NCI-H82 (cell line): ENCODE measurements at places on chromosomes 5 and 9.

- no peak for DNase-seq
Observed at GRCh38 chr9:13879981-13880380, 434.0 kb downstream of the NFIB start.

GRCh38 chr9:89941875-89942274 lies 337.1 kb downstream of the GADD45G start:
- peak; percentile 94 for DNase-seq

- DNase-seq = peak; percentile 58
Observed at GRCh38 chr5:14174230-14174636, 31.1 kb downstream of the TRIO start.

DNA sequence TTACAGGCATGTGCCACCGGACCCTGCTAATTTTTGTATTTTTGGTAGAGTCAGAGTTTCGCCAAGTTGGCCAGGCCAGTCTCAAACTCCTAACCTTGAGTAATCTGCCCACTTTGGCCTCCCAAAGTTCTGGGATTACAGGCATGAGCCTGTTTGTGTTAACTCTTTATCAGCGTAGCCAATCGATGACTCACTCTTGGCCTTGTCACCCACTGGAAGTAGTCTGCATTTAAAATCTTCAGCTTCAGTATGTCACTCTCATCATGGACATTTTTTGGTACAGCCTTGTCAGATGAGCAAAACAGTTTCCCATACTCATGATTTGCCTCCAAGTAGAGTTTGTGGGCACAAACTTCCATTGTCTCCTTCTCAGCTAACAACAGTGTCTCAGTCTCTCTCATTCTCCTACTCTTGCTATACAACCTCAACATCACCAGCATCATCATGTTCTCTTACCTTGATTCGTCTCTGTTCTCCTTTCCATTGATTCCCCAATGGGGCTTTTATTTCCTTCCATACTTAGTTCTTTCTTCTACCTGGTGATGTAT lies 22.5 kb downstream of the MUSK start:
- DNase-seq = no peak

DNA sequence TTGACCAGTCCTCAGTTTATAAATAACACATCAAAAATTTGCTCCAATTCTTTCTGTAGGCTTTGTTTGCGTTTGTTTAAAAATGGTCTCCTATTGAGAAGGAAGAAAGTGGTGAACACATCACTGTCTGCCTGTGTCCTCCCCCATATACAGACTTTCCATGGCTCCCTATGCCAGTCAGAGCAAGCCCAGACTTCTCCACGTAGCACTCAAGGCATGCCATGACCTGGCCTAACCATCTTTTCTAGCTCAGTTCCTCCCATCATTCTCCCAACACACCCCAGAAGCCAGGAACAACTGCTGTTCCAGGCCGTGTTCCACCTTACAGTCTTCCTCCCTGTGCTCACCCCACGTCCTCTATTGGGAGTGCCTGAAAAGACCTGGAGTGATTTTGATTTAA lies 129.6 kb upstream of the ZNF618 start:
- no peak for DNase-seq

GRCh38 chr5:170631466-170632195 lies 127.8 kb downstream of the KCNIP1 start:
- DNase-seq = peak; percentile 24

DNA sequence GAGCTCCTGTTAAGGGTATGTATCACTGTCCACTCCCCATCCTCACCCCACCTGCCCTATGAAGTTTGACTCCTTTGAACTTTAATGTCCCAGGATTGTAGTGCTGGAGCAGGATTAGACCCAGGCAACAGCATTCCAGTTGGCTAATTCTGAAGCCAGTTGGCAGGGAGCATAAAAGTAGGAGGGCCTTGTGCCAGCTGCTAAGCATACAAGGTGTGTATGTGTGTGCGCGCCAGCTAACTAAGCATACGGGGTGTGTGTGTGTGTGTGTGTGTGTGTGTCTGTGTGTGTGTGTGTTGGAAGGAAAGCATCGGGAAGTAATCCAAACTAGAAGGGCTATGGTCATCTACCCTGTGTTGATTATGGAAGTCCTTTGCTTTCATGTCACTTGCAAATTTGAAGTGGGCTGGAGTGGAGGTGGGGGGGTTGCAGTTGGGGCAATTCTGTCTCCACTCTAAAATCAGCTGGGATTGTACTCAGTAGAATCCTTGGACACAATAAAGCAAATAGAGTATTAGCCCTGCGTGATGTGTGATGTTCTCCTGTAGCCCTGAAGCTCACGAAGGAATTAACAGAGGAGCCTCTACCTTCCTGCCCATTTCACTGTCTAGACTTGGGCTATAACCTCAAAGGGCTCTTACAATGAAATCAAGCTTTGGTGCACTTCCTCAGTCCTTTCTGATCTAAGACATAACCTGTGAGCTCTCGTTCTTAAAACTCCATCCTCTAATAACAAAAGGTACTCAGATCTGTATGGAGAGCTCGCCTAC lies 26.9 kb downstream of the HMGCR start:
- DNase-seq = peak; percentile 23

GRCh38 chr9:114743446-114743845 lies 61.5 kb upstream of the TEX48 start:
- DNase-seq = no peak

GRCh38 chr5:132012371-132013005 lies 1.0 kb upstream of the ACSL6 start:
- no peak for DNase-seq

GRCh38 chr5:62326302-62326701 lies 20.3 kb downstream of the KIF2A start:
- DNase-seq = no peak

DNA sequence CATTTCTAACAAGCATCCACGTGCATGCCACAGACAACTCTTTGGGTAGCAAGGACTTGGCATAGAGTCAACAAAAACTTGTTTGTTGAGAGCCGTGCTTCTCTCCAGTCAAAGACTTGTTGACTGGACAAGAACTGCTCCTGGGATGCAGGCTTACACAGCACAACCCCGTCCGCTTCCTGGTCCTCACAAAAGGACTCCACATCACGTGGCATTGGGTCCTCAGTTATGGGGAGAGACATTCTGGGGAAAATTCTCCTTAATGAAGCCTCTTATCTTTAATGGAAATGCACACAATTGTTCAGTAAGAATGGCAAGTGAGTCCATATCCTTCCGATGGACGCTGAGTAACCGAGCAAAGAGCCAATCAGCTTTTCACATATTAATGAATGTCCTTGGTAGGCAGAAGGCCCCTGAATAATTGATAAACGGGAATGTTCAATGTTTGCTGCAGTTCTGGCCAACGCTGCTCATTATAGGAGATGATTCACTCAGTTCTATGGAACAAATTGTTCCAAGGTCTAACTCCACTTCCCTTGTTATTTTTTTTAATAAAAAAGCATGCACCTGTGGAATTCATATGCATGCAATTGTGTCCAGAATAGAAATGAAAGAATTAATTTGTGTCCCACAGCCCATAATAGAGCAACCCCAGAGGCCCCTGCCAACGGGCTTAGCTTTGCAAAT lies 97.0 kb upstream of the ZNF366 start:
- DNase-seq = no peak

DNA sequence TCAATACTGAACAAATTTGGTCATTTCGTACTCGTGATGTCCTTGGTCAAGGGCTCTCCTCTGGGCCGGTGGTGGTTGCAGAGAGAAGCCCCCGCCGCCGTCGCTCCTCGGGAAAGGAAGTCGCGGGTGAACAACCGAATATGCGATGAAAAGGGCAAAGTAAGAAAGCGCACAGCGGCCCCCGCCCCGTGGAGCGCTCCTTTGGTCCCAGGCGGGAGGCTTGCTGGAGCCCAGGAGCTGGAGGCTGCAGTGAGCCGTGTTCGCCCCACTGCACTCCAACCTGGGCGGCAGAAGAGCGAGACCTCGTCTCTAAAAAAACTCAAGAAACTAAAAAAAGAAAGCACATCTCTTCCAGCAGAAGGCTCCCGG lies 108.4 kb upstream of the LARP1 start:
- DNase-seq = no peak

DNA sequence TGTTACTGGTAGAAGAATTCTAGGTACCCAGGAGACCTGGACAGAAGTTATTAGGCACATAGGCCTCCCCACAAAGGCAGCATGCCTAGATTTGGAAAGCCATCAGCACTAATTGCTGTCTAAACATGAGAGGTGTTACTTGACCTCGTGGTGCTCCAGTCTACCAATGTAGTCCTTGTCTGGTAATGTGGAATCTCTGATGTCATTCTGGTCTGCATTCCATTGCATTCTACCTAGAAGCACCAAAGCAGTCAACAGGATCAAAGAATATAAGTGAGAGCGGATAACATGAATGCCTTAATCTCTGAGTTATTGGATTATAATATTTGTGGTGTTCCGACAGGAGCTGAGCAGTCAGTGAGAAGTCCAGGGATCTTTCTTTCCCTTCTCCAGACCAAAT lies 175.2 kb downstream of the PSAT1 start:
- peak; percentile 31 for DNase-seq

GRCh38 chr5:102545175-102545574 lies 46.4 kb upstream of the SLCO6A1 start:
- peak; percentile 69 for DNase-seq

DNA sequence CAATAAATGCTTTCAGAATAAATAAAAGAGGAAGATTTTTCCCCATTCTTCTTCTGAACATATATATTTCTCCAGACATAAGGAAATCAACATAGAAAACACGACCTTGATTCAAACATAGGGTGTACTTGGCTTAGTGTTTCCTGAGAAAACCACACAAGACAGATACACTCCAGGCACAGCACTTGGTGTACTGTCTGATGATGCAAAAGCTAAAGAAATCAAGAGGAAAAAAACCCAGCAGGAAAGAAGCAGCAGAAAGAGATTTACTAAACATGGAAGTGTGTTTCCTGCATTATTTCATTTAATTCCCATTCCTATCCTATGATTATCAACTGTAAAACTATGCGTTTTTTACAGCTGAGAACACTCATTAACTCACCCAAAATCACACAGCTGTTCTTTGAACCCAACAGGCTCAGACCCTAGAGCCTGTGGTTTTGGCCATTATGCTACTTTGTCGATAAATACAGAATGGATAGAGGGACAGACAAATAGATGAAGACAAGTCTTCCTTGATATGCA lies 46.1 kb downstream of the NIPAL4 start:
- DNase-seq = no peak

DNA sequence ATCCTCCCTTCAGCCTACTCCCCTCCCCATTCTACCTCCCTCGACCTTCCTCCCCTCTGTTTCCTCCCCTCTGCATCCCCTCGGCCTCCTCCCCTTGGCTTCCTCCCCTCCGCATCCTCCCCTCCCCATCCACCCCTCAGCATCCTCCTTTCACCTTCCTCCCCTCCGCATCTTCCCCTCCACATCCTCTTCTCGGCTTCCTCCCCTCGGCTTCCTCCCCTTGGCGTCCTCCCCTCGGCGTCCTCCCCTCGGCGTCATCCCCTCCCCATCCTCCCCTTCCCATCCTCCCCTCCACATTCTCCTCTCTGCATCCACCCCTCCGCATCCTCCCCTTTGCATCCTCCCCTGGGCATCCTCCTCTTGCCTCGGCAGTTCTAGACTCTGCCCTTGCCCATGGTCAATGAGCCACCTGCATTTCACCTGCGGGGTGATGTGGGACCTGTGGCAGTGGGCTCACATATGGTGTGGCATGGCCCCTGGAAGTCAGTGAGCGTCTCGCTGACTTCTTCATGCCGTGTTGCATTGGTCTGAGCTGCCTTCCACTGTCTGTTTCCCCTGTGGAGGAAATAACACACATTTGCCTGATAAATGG lies 113.0 kb downstream of the WNK2 start:
- no peak for DNase-seq

DNA sequence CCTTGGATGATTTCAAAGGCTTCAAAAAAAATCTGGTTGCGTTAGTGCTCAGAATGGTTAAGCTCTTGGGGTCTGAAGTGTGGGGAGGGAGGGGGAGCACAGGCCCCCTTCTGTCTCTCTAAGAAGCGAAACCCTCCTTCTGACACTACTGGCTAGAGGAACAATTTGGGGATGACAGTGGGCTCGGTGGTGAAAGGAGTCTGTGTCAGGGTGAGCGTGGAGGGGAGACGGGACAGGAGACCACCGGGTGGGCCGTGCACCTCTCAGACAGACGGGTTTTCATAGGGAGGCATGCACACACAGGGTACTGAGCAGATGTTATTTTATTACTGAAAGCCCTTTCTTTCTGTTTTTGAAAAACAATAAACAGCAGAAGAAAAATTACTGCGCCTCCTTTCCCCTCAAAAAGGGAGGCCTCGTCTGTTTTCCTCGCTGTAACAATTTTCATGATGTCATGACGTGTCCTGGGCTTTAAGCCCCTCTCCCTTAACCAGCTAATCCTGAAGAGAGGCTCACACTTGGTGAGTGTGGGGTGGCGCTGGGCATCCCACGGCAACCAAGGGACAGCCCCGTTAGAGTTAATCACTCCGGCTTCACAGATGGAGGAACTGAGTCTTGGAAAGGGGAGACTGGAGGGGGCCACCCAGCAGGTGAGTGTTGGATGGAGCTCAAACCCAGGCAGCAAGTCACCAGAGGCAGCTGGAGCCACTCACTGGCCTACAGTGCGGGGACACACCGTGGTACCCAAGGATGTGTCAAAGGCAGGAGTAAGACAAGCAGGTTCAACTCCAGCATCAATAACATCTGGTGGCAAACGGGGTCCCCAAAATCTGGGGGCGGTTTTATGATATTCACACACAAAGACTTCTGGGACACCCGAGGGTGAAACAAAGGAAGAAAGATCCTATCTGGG lies 53.4 kb downstream of the PTCH1 start:
- DNase-seq = peak; percentile 66

GRCh38 chr5:1753490-1753889 lies 46.1 kb downstream of the MRPL36 start:
- DNase-seq = no peak

DNA sequence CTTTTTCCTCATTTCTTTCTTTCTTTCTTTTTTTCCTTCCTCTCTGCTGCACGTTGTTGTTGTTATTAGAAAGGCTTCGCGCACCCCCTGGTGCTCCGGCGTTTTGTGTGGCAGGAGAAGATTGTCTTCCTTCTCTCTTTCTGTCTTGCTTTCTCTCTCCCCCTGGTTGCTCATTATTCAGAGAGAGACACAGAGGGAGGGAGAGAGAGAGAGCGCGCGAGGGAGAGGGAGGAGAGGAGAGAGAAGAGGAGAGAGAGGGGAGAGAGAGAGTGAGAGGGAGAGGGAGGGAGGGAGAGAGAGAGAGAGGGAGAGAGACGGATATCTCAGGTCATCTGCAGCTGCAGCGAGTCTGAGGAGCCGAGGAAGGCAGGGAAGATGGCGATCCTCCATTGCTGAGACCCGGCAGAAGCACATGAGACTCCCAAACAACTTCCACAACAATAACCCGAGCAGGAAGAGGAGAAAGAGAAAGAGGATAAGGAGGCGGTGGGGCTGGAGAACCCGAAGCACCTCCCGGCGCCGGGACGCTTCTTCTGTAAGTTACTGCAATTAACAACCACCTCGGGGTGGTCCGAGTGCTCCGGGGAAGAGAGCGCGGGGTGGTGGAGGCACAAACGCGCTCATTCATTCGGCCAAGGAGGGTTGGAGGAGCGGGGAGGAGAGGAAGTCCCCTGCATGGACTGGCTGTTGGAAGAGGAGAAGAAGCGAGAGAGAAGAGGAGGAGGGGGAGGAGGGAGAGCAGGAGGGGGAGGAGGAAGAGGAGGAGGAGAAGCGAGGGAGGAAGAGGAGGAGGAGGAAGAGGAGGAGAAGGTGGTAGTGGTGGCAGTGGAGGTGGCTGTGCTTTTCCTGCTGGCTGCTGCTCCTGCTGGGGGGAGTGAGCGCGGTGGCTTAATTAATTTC lies at the start of gene ZNF462:
ZNF462 (plus strand) TSS at position 346 of the 900 bp plus-strand sequence. CDS start 60,218 bp downstream, outside the sequence.
- peak; percentile 78 for DNase-seq

- no peak for DNase-seq
Observed at GRCh38 chr5:37812365-37812764, 27.5 kb downstream of the GDNF start.
